SK-N-SH treated with all-trans-retinoic acid at 6 μM for 48 hours (cell line): ENCODE measurements at places on chromosomes 1 and 21.
A peak's percentile ranks its signal among the peaks of the same experiment; 100 is the strongest.

GRCh38 chr1:24896596-24897262 lies 33.3 kb downstream of the RUNX3 start:
- ATAC-seq = no peak

DNA sequence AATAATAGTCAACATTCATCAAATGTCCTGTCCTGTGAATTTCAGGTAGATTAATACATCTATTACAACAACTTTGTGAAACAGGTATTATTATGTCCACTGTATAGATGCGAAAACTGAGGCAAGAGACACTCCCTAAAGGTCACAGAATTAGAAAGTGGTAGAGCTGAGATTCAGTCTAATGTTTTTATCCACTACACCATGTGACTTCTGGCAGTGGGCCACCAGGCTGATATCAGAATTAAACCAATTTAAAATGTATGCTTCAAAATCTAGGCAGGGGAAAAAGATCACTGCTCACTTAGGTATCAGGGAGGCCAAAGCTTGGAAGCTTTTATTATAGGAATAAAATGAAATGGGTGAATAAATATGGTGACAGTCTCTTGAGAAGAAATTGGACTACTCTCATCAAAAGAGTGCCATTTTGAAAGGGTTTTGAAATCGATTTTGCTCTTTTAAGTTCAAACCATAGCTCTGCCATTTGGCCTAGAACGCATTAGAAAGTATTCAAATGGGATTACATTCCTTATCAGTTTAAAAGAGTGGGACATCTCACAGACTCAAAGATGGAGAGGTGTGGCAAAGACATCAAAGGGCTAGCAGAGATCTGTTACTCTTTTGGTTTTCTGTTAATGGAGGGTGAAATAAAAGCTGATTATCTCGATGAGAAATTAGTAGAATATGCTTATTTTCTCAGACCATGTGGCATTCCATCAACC lies 1.9 kb downstream of the DDAH1 start:
- no peak for ATAC-seq

- ATAC-seq = peak; percentile 87
Measured at GRCh38 chr1:165116732-165117131, 239.8 kb downstream of the LMX1A start.

- peak; percentile 57 for ATAC-seq
Measured at GRCh38 chr1:26275580-26276431, 4.1 kb upstream of the SH3BGRL3 start.

- no peak; the same call in 2 of the 3 replicates for ATAC-seq
Measured at GRCh38 chr1:42924851-42925760, 33.6 kb downstream of the SLC2A1 start.

DNA sequence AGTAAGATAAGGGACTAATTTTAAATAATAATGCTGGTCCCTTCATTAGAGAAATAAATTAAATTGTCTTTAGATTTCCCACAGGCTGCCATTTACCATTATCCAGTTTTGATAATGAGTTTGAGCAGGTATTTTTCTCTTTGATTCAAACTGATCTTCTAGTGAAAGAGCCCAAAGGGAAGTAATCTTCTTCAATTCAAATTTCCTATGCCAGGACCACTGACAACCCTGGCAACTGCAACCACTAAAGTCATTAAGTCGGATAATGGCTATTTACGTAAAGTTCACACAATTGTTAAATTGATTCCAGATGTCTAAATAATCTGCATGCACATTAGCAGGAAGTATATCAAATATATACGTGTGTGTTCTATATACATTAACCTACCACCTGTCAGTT lies 399.3 kb downstream of the PTPRC start:
- ATAC-seq = no peak

- peak; percentile 66 for ATAC-seq
Measured at GRCh38 chr1:115329965-115330364, 8.1 kb downstream of the NGF start.

DNA sequence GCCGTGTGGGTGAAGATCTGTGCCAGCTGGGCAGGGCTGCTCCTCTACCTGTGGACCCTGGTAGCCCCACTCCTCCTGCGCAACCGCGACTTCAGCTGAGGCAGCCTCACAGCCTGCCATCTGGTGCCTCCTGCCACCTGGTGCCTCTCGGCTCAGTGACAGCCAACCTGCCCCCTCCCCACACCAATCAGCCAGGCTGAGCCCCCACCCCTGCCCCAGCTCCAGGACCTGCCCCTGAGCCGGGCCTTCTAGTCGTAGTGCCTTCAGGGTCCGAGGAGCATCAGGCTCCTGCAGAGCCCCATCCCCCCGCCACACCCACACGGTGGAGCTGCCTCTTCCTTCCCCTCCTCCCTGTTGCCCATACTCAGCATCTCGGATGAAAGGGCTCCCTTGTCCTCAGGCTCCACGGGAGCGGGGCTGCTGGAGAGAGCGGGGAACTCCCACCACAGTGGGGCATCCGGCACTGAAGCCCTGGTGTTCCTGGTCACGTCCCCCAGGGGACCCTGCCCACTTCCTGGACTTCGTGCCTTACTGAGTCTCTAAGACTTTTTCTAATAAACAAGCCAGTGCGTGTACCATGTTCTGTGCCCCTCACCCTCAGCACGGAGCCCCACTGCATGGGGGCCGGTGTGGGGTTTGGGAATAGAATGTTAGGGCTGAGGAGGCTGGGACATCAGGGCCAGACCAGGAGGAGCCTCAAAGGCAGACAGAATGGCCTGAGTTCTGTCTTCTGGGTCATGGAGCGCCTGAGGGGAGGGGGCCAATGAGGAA lies 21.3 kb downstream of the SERINC2 start:
- ATAC-seq = no peak

- no peak for ATAC-seq
Measured at GRCh38 chr1:228849011-228849541, 113.8 kb downstream of the RHOU start.

- peak; percentile 20 for ATAC-seq
Measured at GRCh38 chr1:10431070-10431730, 967 bp downstream of the CENPS start.

- no peak for ATAC-seq
Measured at GRCh38 chr1:151563376-151563775, 23.3 kb downstream of the TUFT1 start.

- no peak for ATAC-seq
Measured at GRCh38 chr1:39269349-39269748, 64.9 kb downstream of the MACF1 start.

GRCh38 chr1:173827611-173828010 lies 2.9 kb upstream of the CENPL start:
- no peak for ATAC-seq

- peak; percentile 97 for ATAC-seq
Measured at GRCh38 chr1:33086384-33086850, 5.5 kb downstream of the AZIN2 start.
